ENCODE measurements at places on chromosomes 7 and 10. TPM values are rescaled to one million over a fixed set of nuclear protein-coding genes. Genes with fewer than 3 reads are reported as not detected.

TFEC gene
- not detected for total RNA-seq

VAX1 gene
- total RNA-seq = 1.7 TPM

TAS2R38 gene
- not detected for total RNA-seq

ITIH5 gene
- total RNA-seq = not detected

ZNF736 gene
- total RNA-seq = not detected

CPA2 gene
- 0.15 TPM for total RNA-seq

SAMD9L gene
- 0.72 TPM for total RNA-seq

SPDYE1 gene
- not detected for total RNA-seq

IL15RA gene
- total RNA-seq = 4.5 TPM

SPDYE6 gene
- total RNA-seq = not detected

MSMB gene
- not detected for total RNA-seq

ADRA2A gene
- 0.06 TPM for total RNA-seq

YKT6 gene
- 111 TPM for total RNA-seq

SPAM1 gene
- not detected for total RNA-seq

PRPS1L1 gene
- total RNA-seq = not detected

AKR1C1 gene
- total RNA-seq = 507 TPM

PLAU gene
- 123 TPM for total RNA-seq

CYP3A7 gene
- total RNA-seq = not detected

OPN4 gene
- total RNA-seq = not detected
